ENCODE measurements at places on chromosomes 6 and 20.

DNA sequence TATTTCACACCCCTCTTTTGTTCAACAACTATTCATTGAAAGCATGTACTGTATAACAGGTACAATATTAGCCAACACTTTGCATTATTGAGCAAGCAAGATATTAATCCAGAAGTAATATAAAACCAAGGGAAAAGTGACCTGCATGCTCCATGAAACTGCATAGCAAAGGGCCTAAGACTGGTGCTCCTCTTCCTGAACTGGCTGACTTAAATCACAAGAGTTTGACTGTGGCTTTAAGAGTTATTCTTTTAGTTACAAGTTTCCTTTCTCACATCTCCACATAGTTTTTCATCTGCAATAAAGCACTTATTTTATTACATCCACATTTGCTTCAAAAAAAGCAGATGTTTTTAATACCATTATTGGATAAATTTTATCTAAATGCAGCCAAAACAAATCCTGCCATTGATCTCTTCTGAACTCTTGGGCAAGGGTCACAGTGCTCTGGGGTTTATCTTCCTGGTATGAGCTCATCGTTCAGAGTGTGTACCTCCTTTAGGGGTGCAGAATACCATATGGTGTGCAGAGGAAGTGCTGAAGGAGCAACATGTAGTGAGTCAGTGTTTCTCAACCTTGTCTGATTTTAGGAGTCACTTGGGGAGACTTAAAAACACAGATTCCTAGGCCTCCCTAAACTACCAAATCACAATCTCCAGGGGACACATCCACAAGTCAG, 1225.9 kb upstream of the MAP3K7 start:
- no peak for DNase-seq

DNA sequence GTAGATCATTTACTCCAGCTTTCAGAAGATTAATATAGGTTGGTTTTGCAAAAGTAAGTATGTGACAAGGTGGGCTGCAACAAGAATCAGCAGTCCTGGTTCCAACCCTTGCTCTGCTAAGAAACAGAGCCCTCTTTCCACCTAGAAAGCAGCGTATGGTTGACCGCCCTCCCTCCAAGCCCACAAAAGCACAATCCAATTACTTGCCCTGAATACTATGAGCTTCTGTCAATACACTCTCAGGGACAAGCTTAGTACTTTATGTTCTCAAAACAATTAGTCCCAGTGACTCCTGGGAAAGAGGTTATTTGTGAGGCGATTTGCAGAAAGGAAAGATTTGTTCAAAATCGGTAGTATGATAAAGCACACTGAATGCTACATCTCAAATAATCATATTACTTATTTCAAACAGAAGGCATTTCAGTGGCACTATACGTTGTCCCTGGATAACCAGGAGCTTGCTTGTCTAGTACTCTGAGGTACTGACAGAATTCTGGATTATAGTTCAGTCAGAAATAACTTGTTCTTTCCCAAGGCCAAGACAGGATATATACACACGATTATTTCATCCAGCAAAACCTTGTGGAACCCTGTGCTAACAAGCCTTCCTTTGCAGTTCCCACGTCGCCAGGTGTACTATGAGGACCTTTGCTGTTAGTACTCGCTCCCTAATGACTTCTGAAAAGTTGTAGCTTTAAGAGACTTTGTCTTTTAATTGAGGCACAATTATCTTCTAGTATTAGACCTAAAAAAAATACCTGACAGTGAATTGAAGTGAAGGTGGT, 96.9 kb upstream of the ADTRP start:
- DNase-seq = no peak

GRCh38 chr6:132190815-132191175, 210.5 kb downstream of the MOXD1 start:
- DNase-seq = no peak

DNA sequence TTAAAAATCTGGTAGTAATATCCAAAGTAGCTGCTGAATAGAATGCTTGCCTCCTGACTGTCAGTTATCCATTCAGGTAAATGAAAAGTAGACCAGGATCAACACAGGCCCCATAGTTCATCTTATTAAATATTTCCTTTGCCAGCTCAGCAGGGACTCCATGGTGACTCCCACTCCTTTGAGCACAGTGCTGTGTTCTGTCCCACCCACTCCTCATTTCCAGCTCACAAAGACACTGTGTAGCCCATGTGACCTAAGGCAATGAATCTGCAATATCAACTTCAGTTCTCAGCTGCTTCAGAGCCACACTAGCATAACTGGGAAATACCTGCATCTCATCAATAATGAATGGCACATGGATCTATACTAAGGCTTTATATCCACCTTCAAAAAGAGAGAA, 189.5 kb upstream of the MANEA start:
- DNase-seq = no peak

DNA sequence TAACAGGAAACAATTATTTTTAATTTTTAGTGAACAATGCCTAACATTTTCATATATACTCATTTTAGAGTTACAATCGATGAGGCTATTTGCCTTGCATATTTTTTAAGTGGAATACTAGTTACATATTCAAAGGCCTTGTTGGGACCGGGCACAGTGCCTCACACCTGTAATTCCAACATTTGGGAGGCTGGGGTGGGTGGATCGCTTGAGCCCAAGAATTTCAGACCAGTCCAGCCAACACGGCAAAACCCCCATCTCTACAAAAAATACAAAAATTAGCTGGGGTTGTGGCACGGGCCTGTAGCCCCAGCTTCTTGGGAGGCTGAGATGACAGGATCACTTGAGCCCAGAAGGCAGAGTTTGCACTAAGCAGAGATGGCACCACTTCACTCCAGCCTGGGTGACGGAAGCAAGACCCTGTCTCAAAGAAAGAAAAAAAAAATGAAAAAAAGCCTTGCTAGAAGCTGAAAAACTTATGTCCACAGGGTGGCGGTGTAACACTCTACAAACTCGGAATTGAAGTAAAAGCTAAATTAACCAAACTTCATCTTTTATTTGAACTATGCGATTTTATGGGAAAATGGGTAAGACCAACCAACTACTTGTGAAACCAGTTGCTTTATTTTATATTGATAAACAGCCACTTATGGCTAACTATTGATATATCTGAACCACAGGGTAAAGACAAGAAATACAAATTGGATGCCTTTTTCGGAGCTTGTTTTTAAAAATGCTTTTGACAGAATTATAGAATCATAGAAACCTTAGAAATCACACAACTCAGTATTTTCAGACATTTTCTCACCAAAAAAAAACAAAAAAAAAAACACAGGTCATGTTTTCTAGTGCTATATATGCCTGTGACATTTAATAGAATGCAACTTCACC, 24.1 kb upstream of the ROS1 start:
- DNase-seq = no peak

DNA sequence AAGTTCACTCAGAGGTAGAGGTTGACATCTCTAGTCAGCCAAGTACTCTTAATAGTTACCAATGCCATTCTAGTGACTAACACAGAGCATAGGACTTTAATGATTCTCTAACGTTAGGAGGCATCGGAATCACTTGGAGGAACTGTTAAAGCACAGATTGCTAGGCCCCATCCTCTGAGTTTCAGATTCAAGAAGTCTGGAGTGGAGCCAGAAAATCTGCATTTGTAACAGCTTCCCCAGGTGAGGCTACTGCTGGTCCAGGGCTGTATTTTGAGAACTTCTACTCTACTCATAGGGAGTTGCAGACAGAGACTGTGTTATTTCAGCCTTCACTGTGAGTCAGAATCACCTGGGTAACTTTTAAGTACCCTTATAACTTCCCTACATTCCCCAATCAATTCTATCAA, 5.7 kb downstream of the LMBRD1 start:
- no peak for DNase-seq

DNA sequence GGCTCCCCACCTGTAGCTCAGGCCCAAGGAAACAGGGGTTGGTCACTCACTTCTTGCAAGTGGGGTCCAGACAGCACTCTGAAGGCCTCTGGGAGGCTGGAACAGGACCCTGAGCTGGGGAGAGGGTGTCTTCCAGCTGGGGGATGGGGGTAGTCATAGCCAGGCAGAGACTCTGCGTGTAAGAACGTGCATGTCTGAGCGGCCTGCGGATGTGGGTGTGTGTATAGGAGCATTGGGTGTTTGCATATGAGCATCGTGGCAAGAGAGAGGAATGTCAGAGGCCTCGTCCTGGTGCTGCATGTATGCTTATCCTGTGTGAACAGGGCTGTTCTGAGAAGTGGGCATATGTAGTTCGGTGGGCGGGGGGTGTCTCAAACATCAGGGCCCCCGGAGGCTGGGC, 12.1 kb downstream of the BPIFB3 start:
- no peak for DNase-seq

DNA sequence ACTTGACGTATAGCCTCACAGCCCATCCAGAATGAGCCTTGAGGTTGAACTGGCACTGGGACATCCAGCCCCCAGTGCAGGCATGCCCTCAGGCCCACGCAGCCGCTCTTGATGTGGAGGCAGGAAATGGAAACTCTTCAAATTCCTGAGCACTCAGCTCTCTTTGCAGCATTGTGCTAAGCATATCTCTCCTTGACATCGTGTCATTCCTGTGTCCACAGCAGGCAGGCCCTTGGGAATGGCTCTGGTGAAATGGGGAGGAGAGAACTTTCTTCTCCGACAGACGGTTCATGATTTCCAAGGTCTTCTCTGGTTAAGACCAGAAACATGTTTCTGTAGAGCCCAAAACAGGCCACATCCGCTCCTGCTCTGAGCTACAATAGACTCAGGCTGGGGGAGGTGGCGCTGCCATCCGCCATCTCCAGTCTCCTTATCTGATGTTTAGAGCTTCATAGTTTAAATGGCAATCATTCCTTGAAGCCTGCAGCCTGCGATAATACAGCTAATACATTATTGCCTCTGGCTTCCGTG, 248.8 kb downstream of the CDH4 start:
- DNase-seq = no peak

GRCh38 chr6:52392944-52393343, 27.2 kb upstream of the EFHC1 start:
- DNase-seq = no peak

DNA sequence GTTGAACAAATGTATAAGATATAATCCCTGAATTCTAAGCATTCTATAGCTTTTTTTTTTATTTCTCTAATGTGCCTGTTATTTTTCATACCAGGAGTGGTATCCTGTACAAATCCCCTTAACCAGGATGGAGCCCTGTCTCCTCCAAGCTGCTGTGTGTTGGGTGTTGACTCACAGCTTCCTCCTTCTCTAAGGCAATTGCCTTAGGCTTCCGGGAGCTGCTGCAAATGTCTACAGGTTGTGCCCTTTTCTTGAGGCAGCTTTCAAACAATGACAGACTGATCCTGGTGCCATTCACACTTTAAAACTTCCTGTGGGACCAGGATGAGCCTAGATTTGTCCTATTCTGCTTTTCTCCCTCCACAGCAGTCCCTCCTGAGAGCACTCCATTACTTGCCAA, 173.2 kb downstream of the BTBD3 start:
- DNase-seq = no peak

GRCh38 chr6:26053992-26054780, 33.0 kb upstream of the HFE start:
- no peak for DNase-seq

GRCh38 chr6:151576633-151577032, 82.8 kb downstream of the CCDC170 start:
- DNase-seq = no peak

DNA sequence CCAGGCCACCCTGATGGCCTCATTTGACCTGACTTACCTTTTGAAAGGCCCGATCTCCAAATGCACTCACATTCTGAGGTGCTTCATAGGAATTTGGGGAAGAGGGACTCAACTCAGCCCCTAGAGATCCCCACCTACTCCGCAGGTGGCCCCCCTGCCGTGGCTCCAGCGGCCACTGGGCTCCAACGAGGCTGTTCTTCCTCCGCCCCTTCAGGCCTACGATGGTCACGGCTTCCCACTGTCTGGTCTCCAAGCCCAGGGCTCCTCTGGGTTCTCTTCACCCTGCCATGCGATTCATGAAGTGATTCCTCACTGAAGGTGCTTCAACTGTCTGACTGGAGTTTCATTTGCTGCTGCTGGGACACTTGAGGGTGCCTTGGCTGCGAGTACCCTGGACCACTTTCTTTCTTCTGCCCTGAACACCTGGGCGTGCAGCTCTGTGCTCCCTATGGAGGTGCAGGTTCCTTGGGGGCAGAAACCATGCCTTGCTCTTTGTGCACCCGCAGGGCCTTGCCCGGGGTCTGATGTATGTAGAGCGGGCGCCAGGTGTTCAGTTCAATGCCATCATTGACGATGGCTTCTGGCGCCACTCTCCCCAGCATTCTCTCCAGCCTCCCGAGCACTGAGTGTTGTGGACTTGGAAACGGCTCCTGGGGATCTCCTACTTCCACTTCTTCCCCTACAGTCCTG, 10.0 kb upstream of the DUSP22 start:
- no peak for DNase-seq

DNA sequence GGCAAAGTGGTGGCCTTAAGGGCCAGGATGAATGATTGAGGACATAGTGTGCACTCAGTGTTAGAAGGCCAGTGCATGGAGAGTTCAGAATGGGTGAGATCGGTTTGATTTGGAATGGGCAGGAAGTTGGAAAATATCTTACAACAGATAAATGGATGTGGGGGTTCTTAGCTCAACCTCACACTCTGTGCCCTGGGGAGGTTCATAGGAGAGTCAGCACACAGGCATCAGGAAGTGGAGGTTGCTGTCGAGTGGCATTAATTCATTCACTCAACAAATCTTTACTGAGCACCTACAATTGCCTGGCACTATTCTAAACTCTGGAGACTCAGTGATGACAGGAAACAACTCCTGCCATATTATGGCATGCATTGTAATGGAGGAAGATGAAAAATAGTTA, 313.7 kb upstream of the SUPT3H start:
- no peak for DNase-seq

DNA sequence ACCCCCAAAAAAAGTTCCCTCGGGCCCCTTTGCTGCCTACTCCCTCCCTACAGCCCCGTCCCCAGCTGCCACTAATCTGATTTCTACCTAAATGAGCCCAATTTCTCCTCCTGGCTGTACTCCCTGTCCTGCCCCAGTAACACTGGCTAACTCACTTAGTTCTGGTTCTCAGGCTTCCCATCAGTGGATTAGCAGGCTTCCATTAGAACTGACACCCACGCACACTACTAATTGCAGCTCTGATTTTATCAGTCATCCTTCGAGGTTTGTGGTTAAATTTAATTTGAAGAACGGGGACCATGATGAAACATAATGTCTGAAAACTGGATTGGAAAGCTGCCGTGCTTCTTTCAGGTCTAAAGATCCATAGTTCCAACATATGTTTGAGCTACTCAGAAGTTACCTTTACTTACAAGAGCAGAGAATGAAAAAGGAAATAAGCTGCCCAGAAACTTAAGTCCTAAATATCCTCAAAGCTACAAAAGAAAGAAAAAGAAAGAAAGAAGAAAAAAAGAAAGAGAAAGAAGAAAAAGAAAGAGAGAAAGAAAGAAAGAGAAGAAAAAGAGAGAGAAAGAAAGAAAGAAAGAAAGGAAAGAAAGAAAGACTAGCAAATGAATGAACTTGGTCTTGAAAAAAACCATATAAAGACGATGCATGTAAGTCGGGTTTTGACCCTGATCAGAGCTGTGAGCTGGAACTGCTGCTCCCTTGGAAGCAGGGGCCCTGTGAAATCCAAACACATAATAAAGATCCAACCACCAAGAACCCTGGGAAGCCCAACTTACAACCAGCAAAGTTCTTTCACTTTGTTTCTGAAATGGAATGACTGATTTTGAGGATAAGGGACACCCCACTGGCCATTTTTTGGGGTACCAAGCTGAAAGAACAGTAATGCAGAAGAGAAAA, 51.7 kb downstream of the CNKSR3 start:
- no peak for DNase-seq

GRCh38 chr6:161407581-161407980, 133.7 kb upstream of the AGPAT4 start:
- no peak for DNase-seq
